Stimulated activated CD4-positive, alpha-beta T cell treated with anti-CD3 and anti-CD28 coated beads, Interleukin-4, amount 100 ng/mL, for 24 hours (primary cell): ENCODE measurements at places on chromosomes 2 and 18.

DNA sequence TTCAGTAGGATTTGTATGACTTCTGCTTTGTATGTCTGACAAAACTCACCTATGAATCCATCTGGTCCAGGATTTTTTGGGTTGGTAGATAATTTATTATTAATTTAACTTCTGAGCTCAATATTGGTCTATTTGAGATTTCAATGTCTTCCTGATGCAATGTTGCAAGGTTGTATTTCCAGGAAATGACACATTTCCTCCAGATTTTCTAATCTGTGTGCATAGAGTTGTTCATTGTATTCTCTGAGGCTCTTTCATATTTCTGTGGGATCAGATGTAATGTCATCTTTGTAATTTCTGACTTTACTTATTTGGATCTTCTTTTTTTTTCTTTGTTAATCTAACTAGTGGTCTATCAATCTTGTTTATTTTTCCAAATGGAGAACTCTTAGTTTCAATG lies 584.7 kb upstream of the SETBP1 start:
- DNase-seq, result no peak

DNA sequence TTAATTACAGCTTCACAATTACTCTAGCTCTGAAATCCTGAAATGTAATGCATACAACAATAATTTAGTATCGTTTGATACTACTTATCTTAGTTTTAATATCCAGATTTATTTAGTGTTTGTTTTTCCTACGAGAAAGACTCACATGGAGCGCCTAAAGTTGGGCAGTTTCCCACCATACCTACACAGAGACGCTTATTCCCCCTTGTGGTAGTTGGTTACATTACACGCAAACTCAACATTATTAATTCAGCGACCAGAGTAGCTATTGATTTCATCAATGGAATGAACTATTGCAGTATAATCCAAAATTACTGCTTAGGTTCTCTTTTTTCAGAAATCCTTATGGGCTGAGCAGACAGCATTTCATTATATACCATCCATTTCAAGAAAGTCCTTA lies 164.0 kb upstream of the REG3G start:
- no peak for DNase-seq

- DNase-seq, result no peak
Measured at GRCh38 chr2:236628981-236629605, 59.5 kb downstream of the ACKR3 start.

DNA sequence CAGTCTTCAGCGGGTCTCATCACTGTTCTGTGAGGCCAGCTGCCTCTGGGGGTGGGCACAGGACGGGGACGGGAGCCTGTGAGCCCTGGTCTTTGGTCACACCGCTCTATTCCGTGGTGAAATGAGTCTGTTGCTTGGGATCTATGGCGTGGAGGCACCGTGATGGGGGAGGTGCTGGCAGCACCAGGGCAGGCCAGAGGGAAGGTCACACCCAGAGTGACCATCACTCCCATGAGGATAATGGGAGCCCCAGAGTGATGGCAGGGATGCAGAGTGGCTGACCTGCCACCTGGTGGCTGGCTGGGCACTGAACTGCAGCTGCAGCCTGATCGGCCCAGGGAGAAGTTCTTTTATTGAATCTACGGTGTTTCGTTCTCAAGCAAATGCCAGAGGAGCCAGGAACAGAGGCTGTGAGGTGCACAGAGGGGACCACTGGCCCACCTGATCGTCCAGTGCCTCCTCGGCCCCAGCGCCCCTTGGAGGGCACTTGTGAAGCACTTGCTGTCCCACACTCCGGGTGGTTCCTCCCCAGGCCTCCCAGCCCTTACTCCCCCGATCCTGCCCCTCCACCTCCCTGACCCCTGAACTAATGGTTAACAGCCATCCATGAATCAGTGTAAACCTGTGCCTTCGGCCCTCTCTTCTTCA lies 17.9 kb downstream of the KCNIP3 start:
- DNase-seq, result no peak
